ENCODE measurements at places on chromosomes 5 and 9.

- DNase-seq: no peak
Observed at GRCh38 chr5:30343707-30344106, 849.8 kb upstream of the CDH6 start.

- DNase-seq: no peak
Observed at GRCh38 chr5:10017786-10018185, 231.9 kb downstream of the ATPSCKMT start.

- no peak for DNase-seq
Observed at GRCh38 chr5:150138551-150139265, 16.9 kb downstream of the PDGFRB start.

DNA sequence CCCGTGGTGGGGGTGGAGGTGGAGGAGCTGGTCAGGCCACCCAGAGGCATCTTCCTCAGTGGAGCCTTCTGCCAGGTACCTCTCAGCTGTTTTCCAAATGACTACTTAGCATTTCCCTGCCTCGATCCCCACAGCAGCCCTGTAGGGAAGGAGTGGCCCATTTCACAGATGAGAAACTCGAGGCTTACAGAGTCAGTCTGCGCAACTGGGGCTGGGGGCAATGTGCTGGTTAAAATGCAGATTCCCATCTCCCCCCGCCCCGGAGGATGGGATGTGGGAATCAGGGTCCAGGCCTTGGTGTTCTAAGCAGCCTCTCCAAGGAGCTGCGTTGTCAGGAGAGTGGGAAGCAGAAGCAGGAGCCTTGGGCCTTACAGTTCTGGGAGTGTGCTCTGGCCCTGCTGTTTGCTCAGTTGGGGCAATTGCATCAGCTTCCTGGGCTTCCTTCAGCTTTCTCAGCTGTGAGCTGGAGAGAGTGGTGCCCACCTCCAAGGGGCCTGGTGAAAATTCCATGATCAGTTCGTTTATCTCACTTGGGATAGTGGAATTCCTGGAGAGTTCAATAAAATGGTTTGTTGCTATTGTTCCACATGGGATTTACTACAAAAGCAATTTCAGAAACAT lies 19.4 kb downstream of the ERGIC1 start:
- DNase-seq: no peak

DNA sequence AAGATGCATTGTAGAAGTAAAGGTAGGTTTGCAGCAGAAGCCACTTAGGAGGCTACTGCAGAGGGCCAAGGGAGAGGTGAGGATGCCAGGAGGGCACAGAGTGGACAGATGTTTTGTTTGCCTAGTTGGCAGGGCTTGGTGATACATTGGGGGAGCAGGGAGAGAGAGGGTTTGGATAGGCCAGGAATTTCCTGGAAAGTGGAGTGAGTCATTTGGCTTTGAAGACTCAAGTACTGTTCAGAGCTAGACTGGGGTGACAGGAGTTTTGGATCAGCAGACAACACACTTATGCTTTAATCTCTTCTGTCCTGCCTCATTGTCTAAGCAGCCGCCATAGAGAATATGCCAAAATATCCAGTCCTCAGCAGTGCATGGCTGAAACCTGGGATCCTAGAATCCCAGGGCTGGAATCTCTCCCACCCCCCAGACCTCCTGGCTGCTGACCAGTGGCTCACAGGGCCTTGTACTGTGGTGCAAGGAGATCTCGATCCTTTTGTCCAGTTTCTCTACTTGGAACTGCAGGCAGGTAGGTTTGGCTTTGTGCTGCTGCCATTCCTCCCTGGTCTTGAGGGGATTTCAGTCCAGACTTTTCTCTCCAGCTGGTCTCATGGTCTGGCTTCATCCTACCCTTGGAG lies 11.0 kb downstream of the TMEM268 start:
- no peak for DNase-seq

- no peak for DNase-seq
Observed at GRCh38 chr5:174386846-174387245, 337.5 kb upstream of the MSX2 start.

DNA sequence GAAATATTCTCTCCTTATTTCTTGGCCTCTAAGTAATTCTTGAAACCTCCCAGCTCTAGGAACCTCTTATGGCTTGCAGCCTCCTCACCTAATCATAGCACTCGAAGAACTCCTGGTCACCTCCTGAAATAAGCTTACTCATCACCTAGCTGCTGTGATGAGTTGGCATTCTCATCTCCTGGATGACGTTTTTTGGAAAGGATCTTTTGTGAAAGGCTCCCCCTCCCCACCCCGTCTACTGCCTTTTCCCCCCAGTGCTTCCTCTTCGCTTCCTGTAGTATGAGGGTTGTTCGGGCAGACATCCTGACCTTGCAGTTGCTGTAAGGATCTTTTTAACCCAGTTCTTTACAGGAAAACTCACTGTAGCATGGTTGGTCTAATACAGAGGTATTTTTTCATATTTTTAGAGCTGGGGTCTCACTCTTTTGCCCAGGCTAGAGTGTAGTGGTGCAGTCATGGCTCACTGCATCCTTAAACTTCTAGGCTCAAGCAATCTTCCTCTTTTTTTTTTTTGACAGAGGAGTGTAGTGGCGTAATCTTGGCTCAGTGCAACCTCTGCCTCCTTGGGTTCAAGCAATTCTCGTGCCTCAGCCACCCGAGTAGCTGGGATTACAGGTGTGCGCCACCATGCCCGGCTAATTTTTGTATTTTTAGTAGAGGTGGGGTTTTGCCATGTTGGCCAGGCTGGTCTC lies 41.8 kb downstream of the ARHGAP26 start:
- DNase-seq: no peak

DNA sequence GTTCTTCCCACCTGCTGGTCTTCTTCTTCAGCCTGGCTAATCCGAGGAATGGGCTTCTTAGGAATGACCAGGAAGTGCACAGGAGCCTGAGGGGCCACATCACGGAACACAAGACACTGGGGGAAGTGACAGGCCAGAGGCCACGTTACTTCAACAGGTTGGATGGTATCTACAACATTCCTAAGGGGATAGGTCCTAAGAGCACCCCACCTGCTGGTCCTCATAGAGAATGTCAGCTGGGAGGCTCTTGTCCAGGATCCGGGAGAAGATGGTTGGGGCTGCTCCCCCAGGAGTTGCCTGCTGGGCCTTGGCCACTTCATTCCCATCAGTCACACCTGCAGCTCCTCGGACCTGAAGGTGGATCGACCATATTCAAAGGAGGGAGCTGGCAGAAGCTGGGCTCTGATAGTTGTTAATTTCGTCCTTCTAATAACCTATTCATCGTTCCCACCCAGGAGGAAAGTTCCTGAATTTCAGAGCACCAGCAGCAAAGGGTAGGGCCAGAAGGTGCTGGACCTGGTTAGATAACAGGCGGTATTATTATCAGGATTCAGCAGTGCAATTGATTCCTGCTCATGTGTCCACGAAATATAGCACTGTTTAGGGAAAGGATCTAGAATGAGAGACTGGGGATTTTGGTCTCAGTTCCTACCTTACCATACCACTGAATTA lies 1.3 kb downstream of the HINT2 start:
- no peak for DNase-seq

GRCh38 chr9:126347911-126348760 lies 21.5 kb downstream of the MVB12B start:
- DNase-seq: no peak

DNA sequence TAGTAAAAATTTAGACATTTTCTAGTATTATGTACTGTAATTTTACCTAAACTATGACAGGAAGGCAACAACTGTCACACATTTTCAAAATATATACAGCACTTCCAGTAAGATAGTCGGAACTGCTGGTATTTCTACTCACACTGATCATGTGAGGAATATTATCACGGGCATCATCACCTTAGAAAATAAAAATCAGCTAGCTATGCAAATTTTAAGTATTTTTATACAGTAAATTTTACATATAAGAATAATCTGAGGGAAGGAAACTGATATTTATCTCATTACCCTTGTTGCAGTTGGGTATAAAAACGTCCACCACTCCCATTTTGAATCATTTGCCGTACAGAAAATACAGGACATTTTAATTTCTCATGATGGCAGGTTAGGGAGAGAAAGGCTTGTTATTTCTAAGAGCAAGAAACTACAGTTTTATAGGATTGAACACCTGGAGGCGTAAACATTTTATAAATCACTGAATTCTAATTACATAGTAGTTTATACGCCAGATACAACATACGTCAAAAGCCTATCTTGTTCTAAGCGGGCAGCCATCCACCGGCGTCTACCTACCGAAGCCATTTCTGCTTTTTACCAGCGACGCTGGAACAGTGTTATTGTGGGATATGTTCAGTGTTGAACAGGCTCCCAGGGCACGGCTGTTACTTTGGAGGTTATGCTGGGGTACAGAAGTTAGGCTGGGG lies 729 bp upstream of the TNPO1 start:
- no peak for DNase-seq

- no peak for DNase-seq
Observed at GRCh38 chr9:36862206-36863145, 171.6 kb downstream of the PAX5 start.

GRCh38 chr5:41649659-41650058 lies 139.3 kb upstream of the PLCXD3 start:
- no peak for DNase-seq

GRCh38 chr9:13020146-13021040 lies 245.6 kb downstream of the LURAP1L start:
- DNase-seq: no peak

- no peak for DNase-seq
Observed at GRCh38 chr5:65769539-65769938, 47.5 kb downstream of the NLN start.

DNA sequence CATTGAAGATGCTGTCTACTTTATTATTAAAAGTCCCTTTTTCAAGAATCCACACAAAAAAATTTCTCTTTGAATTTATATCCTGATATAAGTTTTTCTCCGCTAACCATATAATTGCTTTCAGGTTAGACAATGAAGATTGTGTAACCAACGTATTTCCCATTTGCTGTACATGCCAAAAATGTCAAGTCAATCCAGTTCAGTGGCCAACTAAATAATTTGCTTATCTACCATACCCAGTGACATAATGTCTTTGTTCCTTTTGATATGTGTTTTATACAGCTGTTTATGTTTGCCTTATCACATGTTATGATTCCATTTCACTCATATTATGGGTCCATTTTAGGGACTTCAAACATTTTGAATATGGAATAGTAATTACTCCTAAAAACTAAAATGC lies 349.9 kb downstream of the EFNA5 start:
- no peak for DNase-seq

- DNase-seq: no peak
Observed at GRCh38 chr5:149172709-149173505, 31.6 kb downstream of the ABLIM3 start.

DNA sequence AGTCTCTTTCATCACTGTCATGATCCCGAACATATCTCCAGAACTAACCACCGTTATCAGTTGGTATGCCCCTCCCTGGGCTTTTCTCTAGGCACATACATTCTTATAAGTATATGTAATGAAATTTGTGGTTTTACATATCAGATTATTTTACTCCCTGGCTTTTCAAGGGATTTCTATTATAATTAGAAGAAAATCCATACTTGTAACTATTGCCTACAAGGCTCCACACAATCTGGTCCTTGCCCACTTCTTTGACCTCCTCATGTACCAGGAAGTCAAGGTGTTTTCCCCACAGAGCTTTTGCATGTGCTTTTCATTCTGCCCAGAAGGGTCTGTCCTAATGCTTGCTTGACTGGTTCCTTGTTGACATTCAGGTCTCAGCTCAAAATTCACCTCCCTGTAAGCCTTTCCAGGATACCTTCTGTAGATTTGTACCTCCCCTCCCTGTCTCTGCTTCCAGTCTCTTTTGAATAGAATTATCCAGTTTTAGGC lies 33.6 kb upstream of the HSD17B4 start:
- no peak for DNase-seq

DNA sequence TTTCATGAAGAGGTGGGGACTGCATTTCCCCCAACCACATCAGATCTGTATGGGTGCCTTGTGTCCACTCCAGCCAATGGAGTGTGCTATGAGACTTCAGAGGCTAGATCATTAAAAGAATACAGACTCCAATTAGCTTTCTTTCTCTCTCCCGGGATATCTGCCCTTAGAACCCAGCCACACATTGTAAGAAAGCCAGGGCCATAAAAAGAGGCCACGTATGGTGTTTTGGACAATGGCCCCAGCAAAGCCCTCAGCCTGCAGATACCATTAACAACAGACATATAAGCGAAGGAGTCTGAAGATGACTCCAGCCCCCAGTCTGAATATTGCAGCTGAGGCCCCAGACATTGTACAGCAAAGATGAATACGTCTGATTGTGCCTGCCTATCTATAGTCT lies 21.5 kb downstream of the IL6ST start:
- no peak for DNase-seq
